Mucosa of gallbladder (tissue), 1 donor: ENCODE measurements at places on chromosomes 2 and 18.
A peak's percentile ranks its signal among the peaks of the same experiment; 100 is the strongest.

- DNase-seq = no peak
Observed at GRCh38 chr18:79882522-79883241, 68.8 kb downstream of the SLC66A2 start.

DNA sequence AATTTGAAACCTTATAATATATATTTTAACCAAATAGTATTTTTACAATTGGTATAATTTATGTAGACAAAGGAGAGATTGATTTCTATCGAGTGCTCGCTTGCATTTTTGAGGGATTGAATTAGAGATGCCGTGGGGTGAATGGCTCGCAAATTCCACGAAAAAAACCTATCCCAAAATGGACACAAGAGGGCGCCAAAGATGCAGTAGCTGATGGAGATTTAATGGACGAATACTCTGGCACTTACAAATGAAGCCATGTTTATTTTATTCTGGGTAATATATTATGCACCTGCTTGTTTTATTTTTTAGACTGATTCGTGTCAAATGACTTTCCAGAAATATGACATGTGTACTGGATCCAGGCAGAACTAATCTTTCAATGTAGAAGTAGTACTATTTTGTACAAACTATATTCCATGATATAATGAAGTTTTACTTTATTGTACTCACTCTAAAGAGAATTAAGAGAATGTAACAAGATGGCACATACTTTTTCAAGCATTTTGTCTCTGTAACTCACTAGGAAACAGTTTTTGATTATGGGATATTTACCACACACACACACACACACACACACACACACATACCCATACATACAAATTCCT is 505.4 kb downstream of the PLCL1 start:
- DNase-seq = peak; percentile 54

GRCh38 chr18:79560042-79560860 is 119.4 kb upstream of the CTDP1 start:
- DNase-seq = no peak

DNA sequence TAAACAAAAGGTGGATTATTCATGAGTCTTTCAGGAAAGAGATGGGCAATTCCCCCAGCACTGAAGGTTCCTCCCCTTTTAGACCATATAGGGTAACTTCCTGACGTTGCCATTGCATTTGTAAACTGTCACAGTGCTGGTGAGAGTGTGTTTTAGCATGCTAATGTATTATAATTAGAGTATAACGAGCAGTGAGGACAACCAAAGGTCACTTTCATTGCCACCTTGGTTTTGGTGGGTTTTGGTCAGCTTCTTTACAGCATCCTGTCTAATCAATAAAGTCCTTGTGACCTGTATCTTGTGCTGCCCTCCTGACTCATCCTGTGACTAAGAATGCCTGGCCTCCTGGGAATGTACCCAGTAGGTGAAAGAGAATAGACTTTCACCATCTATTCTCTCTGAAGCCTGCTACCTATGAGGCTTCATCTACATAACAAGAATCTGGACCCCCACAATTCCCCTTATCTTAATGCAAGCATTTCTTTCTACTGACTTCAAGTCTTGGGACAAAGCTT is 148.7 kb downstream of the CABLES1 start:
- peak; percentile 62 for DNase-seq

- no peak for DNase-seq
Observed at GRCh38 chr2:1847846-1848598, 103.7 kb upstream of the PXDN start.

DNA sequence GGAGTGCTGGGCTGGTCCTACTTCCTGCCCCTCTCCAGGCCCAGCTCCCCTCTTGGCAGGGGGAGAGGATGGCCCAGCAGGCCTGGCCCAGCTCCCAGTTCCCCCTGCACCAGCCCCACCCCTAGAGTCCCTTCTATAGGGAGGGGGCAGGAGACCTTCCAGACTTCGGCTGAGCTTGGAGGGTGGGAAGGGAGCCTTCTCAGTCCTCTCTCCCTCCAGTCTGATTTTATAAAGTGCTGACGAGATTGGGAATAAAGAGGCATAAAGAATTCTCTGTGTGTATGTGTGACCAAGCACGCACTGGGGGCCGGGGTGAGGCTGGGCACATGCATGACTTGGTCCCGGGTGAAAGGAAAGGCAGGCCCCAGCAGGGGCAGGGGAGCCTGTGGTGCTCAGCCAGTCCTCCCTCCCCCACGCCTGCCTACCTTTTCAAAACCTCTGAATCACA is 5.1 kb downstream of the CHPF start:
- DNase-seq = no peak

- no peak for DNase-seq
Observed at GRCh38 chr2:54813584-54813983, 90.1 kb downstream of the EML6 start.

GRCh38 chr2:9639740-9640343 is 9.0 kb upstream of the YWHAQ start:
- DNase-seq = no peak

GRCh38 chr2:241850544-241851324 is 8.0 kb downstream of the PDCD1 start:
- DNase-seq = no peak

DNA sequence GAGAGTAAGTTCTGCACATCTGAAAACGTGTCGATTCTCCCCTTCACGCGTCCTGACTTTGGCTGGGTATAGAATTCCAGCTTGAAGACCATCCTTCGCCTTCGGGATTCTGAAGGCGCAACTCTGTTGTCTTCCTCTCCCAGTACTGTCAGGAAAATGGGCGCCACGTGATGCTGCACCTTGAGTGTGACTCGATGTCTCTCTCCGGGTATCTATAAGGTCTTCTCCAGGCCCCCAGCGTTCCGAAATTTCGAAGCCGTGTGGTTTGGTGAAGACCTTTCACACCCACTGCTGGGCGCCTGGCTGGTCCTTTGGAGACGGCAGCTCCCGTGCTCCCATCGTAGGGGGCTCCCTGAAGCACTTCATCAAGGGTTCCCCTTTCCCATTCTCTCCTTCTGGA is 203.7 kb downstream of the HDAC4 start:
- DNase-seq = no peak

DNA sequence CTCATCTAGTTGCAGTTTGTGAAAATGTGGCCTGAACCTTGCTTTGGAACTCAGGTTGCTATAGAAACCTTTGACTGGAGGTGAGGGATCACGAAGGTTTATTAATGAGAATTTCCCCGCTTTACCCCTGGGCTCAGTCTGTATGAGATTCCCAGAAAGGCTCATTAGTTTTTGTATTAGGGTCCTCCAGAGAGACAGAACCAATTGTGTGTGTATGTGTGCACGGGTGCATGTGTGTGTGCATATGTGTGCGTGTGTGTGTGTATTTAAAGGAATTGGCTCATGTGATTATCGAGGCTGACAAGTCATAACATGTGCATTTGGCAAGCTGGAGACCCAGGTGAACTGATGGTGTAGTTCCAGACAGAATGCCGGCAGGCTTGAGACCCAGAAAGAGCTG is 113.8 kb upstream of the DLX2 start:
- DNase-seq = no peak

DNA sequence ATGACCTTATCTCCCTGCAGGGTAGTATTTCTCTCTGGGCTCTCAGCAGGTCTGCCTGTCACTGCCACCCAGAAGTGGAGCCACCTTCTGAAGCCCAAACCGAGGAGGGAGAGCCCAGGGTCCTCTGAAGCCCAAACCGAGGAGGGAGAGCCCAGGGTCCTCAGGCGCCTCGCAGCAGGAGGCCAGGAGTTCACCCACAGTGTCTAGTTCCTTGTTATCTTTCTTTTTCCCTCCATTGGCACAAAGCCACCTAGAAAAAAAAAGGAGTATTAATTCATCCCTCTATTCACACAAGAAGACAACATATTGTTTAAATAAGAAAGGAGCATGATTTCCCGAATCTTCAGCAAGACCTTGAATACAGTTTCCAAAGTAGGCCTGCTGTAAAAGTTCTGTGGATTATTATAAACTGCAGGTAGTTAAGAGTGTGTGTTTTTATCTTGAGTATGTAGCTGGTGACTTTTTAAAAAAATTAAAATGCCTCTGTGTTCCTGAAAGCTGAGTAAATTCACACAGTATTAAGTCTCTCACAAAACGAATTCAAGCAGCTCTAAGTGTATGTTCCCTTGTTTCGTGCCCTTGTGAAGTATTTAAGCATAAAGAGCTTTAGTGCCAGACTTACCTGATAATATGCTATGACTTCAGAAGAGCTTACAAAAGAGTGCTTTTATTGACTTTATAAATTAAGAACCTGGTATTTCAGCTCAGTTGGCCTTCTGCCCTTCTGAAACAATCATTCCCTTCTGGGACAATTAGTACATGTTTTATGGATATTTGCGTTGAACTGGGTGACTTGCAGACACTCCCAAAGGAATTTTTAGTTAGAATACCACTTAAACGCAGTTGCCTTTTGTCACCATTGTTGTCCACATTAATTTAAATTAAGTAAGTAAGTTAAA is 11.7 kb upstream of the GRHL1 start:
- no peak for DNase-seq

DNA sequence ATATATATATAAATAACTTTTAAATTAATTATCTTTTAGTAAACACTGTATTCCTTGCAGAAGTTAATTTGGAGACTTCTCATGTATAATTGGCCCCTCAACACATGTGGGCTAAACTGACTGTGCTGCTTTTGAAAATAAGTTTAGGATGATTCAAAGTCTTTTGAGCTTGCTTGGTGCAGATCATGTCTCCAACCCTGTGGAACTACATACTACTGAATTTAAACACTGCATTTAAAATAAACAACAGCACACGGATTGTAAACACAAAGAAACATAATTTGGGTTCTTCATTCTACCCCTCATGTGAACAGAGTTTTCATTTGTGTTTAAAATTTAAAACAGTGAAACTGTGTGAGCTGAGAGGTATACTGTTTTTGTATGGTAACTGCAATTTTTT is 167.7 kb downstream of the DDX1 start:
- DNase-seq = no peak

DNA sequence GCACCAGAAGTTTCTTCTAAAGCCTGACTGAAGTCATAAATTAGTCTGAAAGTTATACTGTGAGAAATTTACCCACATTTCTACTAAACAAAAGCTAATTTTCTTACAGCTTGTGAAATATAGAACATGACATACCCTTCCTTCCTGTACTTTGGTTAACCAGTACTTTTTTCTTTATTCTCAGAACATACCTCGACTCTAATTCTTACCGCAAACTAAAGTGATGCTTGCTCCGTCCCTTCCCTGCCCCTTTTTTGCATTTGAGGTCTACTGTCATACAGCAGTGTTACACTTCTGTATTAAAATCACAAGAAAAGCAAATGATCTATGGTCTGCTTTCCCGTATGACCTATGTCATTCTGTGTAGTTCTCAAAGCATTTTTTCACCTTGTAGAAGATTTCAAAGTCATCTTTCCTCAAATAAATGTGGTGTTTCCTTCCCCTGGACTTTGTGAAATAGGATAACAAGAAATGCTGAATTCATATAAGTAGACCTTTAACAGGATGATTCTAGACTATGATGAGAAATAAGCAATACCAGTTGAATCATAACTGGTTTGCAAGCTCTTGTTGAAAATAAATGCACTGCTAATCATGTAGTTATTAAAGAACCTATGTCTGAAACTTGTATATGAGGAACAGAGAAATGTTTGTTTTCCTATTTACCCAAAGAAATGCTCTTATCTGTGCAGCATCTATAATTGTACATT is 30.4 kb downstream of the CYTIP start:
- no peak for DNase-seq

DNA sequence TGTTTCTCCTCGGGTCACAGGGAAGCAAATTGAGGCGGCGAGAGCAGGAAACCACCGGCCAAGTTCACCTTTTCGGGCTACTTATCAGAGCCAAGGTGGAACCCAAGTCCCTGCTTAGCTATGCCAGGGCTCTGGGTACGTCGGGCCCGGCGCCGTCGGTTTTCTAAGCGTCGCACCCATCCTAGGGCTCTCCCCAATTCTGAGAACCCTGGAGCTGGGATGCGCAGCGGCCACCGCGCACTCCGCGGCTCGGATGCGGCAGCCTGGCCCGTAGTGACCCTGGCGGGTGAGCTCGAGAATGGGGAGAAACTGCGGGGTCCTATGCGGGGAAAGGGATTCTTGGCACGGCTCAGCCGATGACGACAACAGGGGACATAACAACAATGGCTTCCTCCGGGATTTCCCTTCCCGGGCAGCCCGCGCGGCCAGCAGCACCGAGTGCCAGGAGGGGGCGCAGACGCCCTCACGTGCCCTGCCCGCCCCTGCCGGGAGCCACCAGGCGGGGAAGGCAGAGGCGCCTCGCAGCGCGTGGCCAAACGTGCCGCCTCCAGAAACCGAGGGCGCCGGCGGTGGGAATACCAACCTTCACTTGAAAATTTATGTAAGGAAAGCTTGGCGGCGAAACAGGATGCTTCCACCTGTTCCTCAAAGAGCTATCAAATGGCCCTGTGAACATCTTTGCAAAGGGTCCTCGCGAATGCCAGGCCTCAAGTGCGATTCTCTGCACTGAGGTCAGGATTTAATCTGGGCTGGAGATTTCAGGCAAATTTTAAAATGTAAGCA is 2.1 kb upstream of the SLC30A3 start:
- DNase-seq = peak; percentile 22

- peak; percentile 34 for DNase-seq
Observed at GRCh38 chr2:143513081-143513480, 383.9 kb downstream of the ARHGAP15 start.

DNA sequence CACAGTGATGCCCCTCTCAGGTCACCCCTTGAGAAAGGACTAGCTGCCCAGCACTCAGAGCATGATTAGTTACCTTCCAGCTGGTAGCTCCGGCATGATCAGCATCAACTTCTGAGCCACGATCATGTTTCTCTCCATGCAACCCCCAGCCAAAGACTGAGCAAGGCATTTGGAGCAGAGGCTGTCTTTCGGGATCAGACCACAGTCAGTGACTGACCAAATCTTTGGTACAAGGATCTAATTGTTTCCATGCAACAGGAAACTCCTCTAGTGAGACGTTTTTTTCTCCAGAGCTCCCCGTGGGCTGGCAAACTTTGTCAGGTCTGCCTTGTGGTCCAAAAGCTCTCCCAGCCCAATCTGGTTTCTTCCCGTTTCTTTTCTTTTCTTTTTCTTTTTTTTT is 244.3 kb downstream of the METTL4 start:
- no peak for DNase-seq

- no peak for DNase-seq
Observed at GRCh38 chr2:46530639-46531038, 51.3 kb downstream of the TMEM247 start.

GRCh38 chr2:8872821-8873432 is 35.5 kb upstream of the KIDINS220 start:
- no peak for DNase-seq

DNA sequence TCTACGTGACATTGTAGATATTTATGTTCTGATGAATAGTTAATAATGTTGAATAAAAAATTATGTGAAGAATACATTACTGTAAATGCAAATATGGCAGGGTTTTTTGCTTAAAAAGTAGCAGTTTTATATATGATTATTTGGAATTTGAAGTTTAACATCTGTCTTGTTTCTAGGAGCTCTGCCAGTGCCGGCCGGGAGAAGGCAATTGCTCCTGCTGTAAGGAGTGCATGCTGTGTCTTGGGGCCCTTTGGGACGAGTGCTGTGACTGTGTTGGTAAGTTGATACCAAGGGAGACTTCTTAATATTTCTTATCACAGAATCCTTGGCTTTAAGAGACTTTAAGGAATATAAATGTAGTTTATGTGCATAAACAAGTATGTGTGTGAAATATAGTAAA is 25.2 kb downstream of the TWSG1 start:
- no peak for DNase-seq

GRCh38 chr2:86787736-86788135 is 3.0 kb downstream of the CD8A start:
- peak; percentile 13 for DNase-seq
